ENCODE measurements at places on chromosomes 7 and 10.

- DNase-seq = no peak
Measured at GRCh38 chr7:139718859-139719258, 58.9 kb downstream of the HIPK2 start.

DNA sequence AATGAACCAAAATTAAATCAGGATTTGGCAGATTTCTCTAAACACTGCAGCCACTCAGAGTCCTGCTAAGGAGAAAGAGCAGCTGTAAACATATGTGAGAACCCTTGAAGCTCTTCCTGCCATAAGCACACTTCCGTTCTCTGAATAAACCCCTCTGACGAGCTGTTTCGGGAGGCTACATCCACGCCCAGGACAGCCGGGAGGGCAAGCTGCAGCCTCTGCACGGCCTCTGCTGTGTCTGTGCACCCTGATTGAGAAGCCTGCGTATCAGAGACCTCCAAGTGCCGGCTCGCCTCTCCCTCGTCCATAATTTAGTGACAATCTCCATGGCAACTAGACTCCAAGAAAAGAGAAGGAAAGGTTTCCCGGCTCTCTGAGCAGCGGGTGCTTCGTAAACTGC lies 114.4 kb downstream of the PTPRN2 start:
- no peak for DNase-seq

DNA sequence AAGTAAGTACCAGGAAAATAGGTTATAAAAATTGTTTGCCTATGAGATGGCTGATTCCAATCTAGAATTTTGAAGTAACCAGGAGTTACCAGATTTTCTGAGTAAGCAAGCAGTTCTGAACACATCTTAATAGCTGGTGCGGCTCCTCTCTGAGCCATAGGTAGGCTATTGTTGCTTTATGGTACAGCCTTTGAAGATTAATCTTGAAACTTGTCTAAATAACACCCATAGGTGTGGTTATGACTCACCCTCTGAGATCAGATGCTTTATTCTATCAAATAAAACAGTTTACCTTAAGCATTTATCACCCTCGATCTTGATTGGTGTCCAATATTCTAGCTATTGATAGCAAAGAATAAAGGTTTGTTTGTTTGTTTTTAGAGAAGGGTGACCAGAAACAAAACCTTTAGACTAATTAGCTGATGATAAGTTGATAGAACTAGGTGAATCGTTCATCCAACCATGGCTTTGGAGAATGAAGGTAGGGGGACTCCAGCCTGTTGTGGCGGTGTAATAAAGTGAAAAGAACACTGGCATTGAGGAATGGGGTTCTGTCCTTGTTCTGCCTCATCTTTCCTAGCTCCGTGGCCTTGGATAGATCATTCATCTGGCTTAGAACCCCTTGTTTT lies 72.2 kb downstream of the VTI1A start:
- DNase-seq = no peak

DNA sequence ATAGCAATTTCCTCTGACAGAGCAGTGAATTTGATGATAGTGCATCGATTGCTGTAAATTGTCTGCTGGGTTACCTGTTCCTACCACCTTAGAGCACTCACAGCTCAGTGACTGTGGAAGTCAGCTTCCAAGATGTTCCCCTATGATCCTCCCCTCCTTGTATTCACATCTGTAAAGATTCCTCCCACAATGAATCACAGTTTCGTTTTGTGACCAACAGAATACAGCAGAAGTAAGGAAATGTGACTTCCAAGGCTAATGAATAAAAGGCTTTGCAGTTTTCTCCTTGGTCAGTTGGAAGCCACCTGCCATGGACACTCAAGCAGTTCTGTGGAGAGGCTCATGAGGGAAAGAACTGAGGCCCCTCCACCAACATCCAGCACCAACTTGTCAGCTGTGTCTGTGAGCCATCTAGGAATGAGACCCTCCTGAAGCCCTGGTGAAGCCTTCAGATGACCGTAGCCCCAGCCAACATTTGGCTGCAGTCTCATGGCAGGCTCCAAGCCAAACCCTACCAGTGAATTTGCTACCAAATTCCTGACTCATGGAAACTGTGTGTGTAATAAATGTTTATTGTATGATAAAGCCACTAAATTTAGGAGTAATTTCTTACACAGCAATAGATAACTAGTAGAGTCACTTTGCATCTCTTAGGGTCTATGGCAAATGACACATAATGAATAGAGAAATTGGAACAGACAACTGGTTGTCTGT lies 309.5 kb upstream of the NPVF start:
- no peak for DNase-seq

GRCh38 chr7:51067258-51067657 lies 249.4 kb downstream of the COBL start:
- DNase-seq = no peak

DNA sequence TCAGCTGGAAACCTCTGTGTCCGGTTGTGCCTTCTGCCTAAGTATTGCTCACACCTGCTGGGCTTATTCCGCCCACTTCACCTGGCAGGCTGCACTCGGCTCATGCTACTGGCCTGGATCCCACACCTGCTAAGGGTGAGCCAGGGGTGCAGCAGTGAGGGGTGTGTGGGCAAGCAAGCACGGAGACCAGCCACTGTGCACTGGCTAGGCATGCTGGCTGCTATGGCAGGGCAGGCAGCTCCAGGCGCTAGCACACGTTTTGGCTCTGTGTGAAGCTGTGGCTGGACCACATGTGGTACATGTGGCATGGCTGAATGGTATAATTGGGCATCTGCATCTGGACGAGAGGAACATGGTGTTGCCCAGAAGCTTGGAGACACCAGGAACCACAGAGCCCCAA lies 940.7 kb downstream of the NRG3 start:
- DNase-seq = no peak

DNA sequence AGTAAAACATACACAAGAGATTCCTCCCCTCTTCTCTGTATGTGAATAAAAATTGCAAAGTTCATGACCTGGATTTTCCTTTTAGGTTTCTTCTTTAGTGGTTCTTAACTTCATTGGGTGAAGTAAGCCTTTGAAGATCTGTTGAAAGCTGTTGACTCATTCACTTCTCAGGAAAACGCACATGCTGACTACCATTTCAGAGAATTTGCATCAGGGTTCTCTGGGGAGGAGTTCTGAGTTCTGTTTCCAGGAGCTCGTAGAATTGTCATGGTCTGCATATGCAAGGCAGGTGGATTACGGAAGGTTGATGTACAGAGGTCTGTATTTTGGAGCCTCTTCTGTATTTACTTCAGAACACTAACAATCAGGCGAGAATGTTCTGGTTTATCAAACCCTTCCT lies 962 bp upstream of the SLC26A4 start:
- DNase-seq = no peak

GRCh38 chr7:45657890-45658715 lies 83.9 kb downstream of the ADCY1 start:
- DNase-seq = no peak

GRCh38 chr10:112098682-112099081 lies 84.9 kb downstream of the GPAM start:
- no peak for DNase-seq

DNA sequence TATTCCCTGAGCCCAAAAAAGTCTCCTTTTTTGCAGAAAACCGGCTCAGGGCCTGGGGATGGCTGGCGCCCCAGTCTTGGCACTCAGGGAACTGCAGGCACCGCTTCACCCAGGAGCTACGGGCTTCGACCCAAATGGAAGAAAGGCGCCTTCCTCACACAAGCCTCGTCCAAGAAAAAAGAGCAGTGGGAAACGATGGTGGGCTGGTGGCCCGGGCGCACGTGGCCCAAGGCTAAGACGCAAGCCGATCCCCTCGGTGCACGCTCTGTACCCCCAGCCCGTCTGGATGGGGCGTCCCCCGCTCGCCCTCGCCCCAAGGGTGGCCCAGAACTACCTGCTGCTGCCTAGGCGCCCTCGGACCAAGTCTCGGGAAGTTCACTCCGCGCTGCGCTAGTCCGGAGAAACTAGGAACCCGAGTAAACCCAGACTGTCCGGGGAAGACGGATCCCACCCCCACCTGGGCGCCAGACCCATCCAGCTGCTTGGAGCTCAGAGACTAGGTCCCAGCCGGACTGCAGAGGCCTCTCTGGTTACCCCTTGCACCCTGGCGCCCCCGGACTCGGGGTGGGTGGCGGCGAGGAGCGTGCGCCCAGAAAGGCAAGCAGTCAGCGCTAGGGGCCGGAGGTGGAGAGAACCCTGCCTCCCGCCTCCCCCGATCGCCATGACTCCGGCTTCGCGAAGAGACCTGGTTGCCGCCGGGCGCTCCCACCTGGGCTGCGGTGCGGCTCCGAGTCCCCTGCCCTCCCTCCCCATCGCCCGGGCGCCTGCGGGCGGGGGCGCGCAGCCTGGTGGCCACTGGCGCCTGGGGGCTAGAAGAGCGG lies 76.4 kb downstream of the CALN1 start:
- peak; percentile 69 for DNase-seq

DNA sequence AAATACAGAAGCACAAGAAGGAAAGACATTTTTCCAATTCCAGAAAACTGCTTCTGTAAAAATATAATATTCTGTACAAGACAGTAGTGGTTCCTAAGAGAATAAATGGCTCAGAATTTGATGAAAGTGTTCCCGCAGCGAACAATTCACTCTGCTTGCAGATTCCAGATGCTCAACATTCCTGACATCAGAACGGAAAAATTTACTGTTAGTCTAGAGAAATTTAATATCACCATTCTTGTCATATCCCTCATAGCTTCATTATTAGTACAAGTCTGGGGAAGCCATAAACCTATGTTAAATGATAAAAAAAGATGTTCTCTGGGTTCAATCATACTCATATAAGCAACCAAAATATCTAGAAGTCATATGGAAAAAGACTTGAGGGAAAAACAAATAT lies 83.6 kb downstream of the MPP7 start:
- DNase-seq = no peak

DNA sequence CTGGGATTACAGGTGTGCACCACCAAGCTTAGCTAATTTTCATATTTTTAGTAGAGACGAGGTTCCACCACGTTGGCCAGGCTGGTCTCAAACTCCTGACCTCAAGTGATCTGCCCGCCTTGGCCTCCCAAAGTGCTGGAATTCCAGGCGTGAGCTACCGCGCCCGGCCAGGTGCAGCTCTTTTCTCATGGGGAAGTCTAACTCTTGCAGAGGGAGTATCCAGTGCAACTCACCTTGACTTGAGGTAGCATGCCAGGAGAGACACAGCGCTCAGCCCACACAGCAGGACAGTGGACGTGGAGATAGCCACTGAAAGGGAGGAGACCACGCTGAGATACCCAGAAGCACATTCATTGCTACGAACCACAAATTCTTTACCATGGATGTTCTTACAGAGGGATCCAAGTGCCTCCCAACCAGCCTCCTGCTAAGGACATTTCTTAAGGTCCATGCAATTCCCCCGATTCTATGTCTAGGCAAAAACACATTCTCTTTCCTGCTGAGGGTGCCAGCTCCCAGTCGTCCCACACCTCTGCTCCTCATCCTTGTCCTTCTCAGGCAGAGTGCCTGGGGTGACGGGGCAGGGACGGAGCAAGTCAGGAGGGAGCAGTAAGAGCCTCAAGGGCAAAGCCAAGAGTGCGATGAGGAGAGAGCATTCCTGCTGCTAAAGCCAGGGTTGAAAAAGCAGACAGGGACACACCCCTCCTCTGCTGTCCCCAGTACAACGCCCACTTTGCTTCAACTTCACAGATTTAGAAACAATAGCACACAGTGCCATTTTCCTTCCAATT lies 21.0 kb downstream of the IL15RA start:
- DNase-seq = no peak

- DNase-seq = no peak
Measured at GRCh38 chr10:122116331-122116730, 127.4 kb downstream of the TACC2 start.

DNA sequence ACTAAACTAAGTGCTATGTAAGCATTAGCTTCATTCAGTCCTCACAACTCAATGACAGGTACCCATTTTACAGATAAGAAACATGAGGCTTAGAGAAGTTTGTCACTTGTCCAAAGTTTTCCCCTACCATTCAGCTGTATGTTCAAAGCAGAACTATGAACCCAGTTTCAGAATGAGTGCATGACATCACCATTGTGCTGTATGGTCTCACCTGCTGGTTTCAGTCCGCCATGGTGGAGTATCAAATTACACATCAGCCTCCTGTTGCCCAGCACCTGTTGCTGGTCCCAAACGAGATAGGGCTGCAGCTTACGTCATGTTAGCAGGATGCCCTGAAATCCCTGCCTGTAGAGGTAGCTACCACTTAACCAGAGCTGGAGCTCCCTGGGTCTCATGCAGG lies 95.0 kb downstream of the DYNC1I1 start:
- peak; percentile 36 for DNase-seq

DNA sequence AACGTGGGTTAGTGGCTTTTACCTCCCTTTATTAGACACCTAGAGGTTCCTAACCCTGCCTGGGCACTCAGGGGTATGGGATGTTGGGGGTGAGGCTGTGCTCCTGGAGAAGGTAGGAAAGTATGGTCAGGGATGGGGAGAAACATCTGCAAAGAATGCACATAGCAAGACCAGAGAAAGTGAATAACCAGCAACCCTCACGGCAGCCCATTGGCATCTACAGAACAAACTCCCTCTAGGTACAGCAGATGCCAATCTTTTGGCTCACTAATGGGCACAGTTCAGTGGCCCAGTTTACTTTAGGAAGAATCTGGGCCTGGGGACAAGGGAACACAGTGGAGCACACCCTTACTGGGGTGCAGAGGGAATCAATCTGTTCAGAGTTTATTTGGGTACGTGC lies 143.9 kb downstream of the JAZF1 start:
- no peak for DNase-seq

- DNase-seq = no peak
Measured at GRCh38 chr7:99825873-99826272, 1.9 kb upstream of the CYP3A43 start.

DNA sequence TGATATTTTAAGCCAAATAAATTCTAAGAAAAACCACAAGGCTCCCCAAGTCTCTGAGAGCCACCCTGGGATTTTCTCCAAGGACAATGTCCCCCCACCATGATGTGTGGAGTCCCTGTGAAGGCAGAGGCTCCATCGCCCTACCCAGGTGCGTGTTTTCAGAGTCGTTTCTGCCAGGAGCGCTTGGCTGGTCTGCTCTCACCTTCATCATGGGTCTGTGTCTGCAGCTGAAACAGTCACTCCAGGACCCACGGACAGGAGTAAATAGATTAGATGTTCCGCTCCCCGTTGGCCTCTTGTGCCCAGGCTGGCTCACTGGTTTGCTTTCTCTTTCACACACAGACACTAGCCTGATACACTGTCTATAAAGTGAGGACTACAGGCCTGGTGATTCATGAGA lies 217.5 kb downstream of the SFMBT2 start:
- DNase-seq = no peak

- DNase-seq = no peak
Measured at GRCh38 chr7:54837168-54837567, 78.2 kb upstream of the SEC61G start.

GRCh38 chr10:79483299-79483698 lies 29.0 kb upstream of the EIF5AL1 start:
- DNase-seq = no peak

Data from WTC11 (cell line).